ENCODE measurements at places on chromosomes 2 and 18.

DNA sequence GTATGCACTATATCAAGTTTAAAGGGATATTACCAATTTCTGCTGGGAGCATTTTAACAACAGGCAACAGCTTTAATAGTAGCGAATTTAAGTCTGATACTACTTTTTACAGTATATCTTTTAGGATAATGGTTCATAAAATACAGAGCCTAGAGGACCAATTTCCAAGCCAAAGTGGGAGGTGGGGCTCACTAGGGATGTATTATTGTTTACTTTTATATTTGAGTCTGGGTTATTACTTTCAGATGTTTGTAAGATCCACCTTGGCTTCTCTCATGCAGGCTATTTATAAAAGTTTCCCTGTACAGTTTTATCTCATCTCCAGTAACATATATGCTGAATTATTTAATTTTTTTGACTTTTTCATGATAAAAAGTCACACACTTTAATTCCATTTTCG, 242.0 kb downstream of the CMPK2 start:
- no peak for DNase-seq

- no peak for DNase-seq
Observed at GRCh38 chr2:31606509-31606908, 25.8 kb upstream of the SRD5A2 start.

DNA sequence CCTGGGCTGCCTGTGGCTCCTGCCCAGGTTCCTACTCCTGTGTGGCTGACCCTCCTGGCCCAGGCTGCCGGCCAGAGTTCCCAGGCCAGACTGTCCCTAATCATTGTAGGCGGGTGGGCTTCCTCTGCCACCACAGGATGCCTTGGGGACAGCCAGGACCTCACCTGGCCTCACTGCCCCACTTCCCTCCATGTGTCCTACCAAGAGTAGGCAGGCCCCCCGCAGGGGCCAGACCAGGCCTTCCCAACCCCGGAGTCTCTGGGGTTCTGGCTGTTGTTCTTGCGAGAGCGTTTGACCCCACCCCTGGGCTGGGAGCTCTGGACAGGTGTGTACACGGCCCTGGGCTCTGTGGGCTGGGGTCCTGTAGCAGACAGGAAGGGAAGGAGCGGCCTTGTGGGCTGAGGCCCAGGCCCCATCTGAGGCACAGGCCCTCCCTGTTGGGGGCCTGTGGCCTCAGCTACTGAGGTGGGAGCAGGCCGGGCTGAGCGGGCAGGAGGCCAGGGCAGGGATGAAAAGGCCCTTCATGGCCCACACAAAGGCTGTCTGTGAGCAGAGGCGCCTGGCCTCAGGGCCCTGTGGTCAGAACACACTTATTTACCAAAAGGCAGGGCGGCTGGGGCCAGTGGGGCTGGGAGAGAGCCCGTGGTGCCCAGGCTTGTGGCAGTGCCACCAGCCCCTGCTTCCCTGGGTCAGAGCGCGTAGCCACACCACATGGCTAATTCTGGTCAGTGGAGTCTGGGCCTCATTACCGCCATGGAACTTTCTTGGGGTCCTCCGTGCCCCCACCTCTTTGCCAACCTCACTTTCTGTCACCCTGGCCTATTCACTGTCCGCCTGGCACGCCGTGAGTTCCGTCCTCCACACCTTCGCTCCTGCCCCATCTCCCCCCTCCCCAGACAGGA, 2.0 kb downstream of the SNORC start:
- no peak for DNase-seq

DNA sequence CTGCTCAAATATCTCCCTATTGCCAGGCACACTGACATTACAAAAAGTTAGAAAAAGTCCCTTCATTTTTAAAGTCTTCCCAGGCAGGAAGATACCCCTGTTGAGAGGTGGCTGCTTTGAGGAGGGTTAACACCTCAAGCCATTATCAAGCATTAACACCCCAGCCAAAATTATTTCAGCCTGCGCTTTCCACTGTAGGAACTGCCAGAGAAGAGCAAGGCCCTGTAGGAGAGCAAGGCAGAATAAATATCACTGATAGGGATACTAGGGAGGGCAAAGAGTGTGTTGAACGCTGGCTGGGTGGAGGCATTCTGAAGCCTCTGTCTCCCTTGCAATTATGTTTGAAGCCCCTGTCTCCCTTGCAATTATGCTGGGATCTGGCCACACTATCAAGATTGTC, 1020.7 kb upstream of the CELF4 start:
- no peak for DNase-seq

Measured in fibroblast of skin of right biceps (primary cell).